ENCODE measurements at places on chromosomes 13 and 19.

DNA sequence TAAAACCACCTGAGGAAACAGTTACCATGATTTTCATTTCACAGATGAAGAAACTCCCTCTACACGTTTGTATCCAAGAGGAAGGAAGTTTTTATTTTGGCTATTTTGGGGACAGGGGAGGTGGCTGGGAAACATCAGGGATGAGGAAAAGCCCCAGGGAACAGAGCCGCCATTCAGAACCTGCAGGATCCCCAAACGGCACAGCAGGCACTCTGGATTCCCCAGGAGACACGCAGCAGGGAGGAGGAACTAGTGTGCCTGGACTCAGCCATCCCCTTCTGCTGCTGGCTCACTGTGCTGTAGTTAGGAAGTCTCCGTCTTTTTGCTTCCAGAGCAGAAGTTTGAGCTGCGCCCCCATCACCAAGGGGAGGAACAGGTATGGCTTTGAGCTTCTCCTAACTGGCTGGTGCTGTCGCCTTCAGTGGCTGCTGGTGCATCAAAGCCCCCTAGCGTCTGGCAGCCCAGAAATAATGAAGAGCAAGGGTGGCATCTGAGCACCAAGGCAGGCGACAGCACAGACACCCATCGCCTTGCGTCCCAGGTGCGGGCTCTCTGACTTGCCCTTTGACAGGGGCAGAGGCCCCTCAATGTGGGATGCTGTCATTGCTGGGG lies 4.2 kb downstream of the NAPA start:
- no peak for DNase-seq

- DNase-seq: peak; percentile 78
These were observed 6.3 kb downstream of the SPINT2 start for GRCh38 chr19:38270587-38271167.

DNA sequence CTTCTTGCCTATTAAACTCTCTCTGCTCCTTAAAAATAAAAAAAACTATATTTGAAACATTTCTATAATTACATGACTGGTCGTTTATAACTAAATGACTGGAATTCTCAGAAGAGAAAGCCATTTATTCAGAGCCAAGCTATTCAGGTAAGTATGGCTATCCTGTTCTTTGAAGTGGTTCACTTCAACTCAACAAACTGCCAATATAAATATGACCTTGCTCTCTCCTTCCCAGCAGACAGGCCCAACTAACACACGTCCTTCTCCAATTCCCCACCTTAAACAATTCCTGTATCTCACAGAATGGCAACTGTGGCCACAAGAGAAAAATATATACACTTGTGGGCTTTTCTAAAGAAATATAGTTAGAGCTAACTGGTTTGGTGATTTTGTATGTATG lies 153.9 kb downstream of the MIPEP start:
- no peak for DNase-seq

DNA sequence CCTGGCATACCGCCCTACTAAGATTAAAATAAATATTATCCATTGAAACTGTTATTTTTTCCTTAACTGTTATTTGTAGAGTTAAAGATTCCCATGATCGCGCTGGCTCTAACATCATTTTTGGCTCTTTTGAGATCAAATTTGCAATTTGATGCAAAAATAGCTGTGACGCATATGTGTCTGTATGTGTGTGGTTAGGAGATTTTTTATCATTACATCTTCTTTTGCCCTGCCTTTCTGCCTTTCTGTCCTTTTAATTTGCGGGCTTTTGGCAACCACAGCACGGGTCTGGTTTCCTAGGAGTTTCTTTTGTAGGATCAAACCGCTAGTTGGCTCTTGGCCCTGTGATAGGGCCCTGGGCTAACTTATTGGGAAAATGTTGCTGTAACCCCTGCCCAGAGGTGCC lies 37.3 kb upstream of the ALOX5AP start:
- DNase-seq: no peak

DNA sequence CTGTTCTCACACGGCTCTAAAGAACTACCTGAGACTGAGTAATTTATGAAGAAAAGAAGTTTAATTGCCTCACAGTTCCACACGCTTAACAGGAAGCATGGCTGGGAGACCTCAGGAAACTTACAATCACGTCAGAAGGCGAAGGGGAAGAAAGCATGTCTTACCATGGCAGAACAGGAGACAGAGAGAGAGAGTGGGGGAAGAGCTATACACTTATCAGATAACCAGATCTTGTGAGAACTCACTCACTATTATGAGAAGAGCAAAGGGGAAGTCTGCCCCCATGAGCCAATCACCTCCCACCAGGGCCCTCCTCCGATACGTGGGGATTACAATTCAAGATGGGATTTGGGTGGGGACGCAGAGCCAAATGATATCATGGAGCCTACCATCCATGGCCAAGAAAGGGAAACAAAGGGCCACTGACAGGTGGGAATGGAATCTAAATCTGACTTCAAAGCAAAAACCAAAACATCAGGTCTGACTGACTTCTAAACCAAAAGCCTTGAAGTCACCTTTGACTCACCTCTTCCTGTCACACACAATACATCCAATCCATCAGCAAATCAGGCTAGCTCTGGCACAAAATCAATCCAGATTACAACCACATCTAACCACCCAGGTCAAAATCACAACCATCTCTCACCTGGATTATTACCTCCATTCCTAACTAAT lies 189.7 kb downstream of the ENOX1 start:
- no peak for DNase-seq

GRCh38 chr13:111119966-111120365 lies 4.9 kb downstream of the ARHGEF7 start:
- DNase-seq: no peak

DNA sequence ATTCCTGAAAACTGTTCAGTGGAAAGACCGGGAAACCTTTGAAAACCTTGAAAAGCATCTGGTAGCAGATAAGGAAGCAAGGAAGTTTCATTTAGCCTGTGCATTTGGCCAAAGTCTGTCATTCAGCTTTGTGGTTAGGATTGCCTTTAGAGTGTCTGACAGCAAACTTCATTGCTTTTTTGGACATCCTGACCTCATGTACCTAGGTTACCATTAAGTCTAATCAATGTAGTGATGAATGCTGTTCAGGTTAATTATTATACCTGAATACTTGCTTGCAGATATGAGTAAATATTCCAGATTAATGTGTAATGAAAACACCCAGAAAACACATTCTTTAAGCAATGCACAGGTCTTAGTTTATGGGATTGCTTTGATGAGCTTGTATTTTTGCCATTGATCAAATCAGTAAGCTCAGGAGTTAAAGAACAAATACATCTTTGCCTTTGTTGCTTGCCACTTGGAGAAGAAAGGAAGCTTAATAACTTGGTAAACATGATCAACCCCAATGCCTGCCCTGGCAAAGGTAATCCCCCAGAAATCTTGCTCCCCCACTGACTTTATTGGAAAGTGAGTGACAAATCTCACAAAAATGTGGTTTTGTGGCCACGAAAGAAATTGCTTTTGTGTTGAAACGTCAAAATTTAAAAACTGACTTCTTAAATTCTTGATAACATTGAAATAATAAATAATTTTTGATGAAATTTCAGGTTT lies 87.4 kb downstream of the SLC15A1 start:
- DNase-seq: peak; percentile 54

DNA sequence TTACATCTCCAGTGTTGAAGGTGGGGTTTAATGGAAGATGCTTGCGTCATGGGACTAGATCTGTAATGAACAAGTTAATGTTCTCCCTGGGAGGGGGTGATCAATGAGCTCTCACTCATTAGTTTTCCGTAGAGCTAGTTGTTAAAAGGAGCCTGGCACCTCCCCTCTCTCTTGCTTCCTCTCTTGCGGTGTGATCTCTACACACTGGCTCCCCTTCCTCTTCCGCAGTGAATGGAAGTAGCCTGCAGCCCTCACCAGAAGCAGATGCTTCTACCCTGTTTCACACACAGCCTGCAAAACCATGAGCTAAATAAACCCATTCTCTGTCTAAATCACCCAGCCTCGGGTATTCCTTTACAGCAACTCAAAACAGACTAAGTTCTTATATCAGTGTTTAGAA lies 318.8 kb downstream of the SLITRK1 start:
- no peak for DNase-seq

- DNase-seq: no peak
These were observed 72.9 kb downstream of the ARHGEF7 start for GRCh38 chr13:111187960-111188541.

DNA sequence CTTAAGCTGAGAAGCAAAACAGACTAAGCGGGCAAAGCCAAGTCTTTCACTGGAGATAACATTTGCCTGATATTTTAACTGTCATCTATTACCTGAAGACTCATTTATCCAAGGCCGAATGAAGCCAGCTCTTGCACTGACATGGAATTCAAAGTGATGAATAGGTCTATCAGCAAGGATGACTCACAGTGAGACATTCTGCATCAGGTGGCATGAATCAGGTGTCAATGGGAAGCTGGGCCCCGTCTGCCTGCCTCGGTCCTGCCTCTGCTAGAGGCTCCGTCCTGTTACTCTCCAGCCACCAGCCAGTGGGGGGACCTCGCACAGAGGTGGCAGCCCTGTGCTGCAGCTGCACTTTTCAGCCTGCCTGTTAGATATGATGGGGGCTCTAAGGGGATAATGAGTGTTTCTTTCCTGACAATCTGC lies 23.5 kb downstream of the STARD13 start:
- DNase-seq: peak; percentile 84

DNA sequence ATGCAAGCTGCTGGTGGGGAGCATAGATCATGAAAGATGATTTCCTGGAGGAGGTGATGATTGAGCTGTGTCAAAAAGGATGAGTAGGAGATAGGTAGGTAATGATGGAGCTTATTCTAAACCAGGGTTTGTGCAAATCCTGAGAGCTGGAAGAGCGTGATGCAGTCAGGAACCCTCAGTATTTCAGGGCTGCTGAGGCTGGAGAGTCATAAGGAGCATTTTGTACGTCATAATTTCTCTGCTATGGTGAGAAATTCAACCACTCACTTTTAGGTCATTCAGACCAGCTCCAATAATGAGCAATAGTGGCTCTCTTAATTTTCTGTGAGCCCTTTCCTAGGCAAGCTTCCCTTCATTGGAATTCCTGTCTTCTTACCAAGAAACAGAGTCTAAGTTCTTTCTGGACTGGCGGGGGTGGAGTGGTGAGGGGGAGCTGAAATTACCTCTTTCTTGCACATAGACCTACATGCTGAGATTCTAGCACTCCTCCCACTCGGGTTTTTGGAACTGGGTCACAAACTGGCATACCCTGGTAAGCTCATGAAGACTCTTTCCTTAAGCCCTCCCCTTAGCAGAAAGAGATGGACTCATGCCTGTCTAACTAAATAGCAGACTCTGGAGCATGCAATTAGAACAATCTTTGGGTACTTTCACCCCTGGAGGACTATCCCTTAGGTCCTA lies 62.2 kb upstream of the MYCBP2 start:
- no peak for DNase-seq

GRCh38 chr13:74200081-74200480 lies 65.9 kb upstream of the KLF12 start:
- no peak for DNase-seq

GRCh38 chr13:51815848-51816247 lies 11.9 kb upstream of the DHRS12 start:
- no peak for DNase-seq

DNA sequence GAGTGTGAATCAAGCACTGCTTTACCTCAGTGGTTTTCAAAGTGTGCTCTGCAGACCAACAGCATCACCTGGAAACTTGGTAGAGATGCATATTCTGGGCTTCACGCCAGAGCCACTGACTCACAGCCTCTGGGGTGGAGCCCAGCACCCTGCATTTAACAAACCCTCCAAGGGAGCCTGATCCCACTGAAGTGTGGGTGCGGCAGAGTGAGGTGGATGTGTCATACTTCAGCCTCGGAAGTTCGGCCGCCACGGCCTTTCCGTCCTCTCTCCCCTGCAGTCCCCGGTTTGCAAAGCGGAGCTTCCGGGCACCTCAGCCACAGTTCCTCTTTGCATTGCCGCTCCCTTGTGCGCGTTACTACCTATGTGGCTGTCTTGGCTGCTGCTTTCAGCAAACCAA lies 33.3 kb upstream of the MICU2 start:
- peak; percentile 86 for DNase-seq

DNA sequence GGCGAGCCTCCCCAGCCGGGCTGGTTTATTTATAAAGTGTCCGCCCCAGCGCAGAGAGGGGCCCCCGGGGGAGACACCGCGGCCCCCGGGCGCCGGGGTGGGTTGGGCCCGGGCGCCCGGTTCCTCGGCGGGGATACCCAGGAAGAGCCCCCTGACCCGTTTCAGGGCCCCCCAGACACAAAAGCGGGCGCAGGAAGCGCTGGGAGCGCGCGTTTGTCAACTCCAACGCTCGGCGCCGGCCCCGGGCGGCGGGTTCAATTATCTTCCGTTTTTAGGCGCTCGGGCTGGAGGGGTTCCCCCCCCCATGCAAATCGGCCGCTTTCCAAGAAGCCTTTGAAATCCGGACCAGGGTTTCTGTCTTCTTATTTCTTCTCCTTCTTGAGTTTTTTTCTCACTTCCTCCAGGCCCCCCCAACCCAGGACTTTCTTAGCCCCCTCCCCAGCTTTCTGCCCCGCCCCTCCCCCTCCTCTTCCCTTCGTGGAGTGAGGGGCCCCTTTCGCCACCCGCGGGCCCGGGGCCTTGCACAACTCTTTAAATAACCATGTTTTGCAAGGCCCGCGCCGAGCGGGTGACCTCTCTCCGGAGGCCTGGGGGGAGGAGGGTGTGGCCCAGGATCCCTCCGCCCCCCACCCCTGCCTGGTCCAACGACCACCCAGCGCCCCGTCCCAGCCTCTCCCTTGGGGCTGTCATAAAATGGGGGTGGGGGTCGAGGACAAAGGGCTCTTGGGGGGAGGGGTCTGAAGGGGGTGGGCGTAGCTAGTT lies 935 bp downstream of the ARID3A start:
- DNase-seq: no peak

- no peak for DNase-seq
These were observed 20.4 kb upstream of the MAB21L1 start for GRCh38 chr13:35496761-35497386.

- no peak for DNase-seq
These were observed 502 bp downstream of the NECTIN2 start for GRCh38 chr19:44846455-44847143.

DNA sequence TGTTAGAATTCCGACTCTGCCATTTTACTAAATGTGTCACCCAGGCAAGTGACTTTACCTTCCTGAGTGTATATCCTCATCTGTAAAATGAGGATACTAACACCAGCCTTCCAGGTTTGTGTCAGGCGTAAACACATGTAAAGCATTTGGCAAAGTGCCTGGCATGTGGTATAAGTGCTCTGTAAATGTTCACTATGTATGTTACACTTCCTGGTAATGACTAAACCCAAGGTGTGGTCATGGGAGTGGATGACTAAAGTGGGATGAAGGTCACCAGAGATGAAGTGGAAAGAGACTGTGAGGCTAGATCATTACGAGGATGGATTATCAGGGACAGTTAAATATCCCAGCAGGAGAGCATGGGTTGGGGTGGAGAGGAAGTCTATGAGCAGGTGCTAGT lies 25.6 kb downstream of the DEDD2 start:
- DNase-seq: peak; percentile 77

DNA sequence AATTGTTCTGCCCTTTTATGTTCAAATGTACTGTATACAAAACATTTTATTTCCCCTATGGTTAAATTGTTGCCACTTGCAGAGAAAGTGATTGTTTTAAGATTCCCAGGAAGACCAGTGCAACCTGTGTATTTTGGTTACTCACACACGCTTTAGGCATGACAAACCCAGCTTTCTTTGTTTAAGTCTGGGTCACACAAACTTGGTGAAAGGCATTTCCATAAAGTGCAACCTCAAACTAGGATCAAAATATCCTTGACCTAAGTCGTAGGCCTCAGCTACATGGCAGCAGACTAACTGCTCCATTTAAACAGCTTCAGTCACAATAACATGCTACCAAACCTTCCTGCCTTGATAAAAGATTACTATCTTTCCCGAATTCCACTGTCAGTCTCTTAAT lies 639.0 kb upstream of the PRR20A start:
- no peak for DNase-seq

- no peak for DNase-seq
These were observed 12.5 kb downstream of the INTS6 start for GRCh38 chr13:51440381-51440780.

Data from RCC 7860 (cell line).